ENCODE measurements at places on chromosomes 7 and 10.

DNA sequence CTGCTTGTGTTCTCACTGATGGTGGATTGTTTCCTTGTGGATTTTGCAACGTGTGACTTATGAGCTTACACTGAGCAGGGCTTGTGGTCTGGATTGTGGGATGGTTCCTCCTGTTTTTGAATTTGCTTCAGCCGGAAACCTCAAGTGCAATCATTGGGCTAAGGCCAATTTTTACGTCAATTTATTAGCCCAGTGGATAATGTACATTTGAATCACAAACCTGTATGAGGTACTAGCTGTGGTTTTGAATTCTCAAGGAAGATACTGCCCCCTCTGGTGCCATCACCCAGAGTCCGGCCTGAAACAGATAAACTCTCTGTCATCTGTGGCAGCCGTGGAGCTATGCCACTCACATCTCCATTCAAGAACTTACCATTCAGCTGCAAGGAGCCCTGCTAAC lies 7.3 kb upstream of the ZNF777 start:
- DNase-seq, result no peak

DNA sequence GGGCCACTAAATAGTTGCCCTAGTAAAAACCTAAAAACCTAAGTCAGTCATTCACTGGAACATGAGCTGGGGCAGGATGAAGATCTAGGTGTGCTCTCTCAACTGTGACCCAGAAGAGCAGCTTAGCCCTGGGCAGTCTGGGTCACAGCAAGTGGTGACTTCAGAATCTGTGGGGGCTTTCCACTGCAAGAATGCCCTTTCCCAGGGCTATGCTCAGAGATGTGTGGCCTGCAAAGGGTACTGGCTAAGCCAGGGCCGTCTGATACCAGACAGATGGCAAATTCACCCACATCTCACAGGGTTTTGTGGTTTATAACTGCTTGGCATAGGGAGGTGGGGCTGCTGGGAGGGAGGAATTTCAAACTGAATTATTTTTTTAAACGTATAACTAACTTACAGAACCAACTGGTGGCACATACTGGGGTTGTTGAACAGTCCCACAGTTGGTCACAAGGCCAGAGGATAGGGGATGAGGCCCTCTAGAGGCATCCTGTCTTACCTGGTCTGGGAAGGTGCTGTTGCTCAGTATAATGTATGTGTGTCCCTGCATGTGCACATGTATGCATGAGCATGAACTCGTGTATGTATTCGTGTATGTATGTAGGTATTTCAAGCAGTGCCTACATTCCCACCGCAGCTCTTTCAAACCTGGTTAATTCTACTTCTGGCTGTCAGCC lies 63.2 kb downstream of the PRPF18 start:
- no peak for DNase-seq

- DNase-seq, result no peak
Observed at GRCh38 chr10:58372607-58373441, 12.4 kb upstream of the TFAM start.

- DNase-seq, result no peak
Observed at GRCh38 chr10:87596351-87596750, 63.3 kb upstream of the PAPSS2 start.

- DNase-seq, result no peak
Observed at GRCh38 chr10:131905267-131905571, 4.4 kb downstream of the PPP2R2D start.

DNA sequence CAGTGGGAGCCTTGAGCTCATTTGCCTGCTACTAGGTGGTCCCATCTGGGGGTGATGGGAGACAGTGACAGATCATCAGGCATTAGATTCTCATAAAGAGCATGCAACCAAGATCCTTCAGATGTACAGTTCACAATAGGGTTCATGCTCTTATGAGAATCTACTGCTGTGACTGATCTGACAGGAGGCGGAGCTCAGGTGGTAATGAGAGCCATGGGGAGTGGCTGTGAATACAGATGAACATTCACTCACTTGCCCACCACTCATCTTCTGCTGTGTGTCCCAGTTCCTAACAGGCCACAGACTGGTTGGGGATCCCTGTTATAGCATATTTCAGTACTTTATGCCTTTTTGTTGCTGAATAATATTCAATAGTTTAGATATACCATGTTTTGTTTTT lies 6.6 kb upstream of the UBE2D1 start:
- no peak for DNase-seq

DNA sequence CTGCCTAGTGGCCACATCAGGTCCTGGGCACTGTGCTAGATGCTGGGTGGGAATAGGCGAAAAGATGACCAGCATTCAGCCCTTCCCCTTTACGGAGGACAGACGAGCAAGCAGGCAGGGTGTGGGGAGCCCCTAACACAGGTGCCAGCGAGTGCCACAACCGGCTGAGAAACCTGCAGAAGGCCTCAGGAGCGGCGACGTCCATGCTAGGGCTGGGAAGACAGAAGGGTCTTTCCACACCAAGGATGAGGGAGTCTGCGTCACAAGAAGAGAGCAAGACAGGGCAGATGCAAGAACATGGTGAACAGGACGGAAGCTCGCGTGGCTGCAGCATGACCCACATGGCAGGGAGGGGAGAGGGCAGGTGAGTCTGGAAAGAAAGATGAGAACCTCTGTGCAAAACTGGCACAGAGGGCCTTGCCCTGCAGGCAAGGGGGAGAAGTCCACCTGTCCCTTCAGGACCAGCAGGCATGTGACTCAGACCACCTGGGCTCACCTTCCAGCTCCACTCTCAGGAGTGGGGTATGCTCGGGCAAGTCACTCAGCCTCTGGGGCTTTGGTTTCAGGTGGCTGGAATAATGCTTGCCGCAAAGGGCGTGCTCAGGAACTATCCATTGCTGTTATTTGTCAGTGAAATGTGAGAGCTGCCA lies 36.6 kb downstream of the KCNH2 start:
- DNase-seq, result no peak

DNA sequence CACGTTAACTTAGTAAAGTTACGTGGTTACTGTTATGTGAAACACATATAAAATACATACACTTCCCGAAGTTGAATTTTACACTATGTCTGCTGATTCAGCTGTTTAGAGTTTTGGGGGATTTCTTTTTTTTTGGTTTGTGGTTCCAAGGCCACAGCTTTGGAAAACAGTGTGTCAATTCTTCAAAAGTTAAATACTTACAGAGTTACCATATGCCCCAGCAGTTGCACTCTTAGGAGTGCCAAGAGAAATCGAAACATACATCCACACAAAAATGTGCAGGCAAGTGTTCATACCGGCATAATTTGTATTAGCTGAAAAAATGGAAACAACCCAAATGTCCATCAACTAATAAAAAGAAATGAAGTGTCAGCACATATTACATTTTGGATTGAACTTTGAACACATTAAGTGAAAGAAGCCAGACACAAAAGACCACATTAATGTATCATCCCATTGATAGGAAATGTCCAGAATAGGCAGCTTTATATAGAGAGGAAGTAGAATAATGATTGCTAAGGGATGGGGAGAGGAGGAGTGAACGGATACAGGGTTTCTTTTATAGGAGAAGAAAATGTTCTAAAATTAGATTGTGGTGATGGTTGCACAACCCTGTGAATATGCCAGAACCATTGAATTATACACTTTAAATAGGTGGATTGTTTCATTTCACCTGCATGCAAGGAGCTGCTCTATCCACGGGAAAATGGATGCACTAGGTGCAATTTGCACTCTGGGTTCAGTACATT lies 17.6 kb downstream of the APBB1IP start:
- no peak for DNase-seq

DNA sequence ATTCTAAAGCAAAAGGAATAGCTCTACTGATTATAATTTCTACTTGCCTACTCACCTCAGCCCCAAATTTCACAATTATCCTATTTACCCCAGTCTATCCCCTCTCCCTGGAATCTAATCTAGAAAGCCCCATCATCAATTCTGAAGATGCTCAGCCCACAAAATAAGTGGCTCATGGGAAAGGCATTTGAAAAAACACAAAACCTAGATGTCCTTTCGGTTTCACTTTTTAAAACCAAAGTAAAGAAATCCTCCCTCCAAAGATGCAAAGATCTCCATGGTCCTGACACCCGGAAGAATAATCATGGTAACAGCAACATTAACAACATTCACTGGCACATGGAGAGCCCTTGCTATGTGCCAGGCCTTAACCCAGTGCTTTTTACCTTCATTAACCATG lies 224.8 kb downstream of the FGFR2 start:
- no peak for DNase-seq

Data from pons (tissue), 1 donor.